ENCODE measurements at places on chromosomes 12 and 14. TPM values are rescaled to one million over a fixed set of nuclear protein-coding genes. Genes with fewer than 3 reads are reported as not detected.

GRCh38 chr12:32583534-32583933 is 95.6 kb upstream of the DNM1L start:
- DNase-seq, result peak; percentile 78

DNA sequence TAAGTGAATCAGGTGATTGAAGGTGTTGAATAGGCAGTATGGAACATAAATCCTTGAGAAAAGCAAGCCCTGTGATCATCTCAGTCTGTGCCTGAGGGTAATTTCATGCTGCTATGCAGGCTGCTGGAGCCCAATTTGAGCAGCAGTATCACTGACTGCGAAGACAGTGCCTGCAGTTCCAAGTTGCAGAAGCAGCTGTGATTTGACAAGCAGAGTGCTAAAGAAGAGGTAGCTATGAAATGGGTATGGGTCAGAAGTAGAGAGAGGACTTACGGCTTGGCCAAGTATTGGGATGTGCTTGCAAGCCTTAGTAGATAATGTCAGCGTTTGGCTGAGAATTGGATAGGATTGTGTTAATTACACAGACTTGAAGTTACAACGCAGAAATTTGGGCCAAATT is 22.5 kb downstream of the PIK3C2G start:
- DNase-seq, result no peak

Gene DBX2
- total RNA-seq, result not detected

- no peak for DNase-seq
Measured at GRCh38 chr14:93464271-93464670, 33.5 kb downstream of the UNC79 start.

- peak; percentile 34 for DNase-seq
Measured at GRCh38 chr14:53472306-53472705, 319.2 kb upstream of the DDHD1 start.

Gene TXNRD1
- 582 TPM for total RNA-seq

GRCh38 chr14:60188115-60188514 is 22.9 kb upstream of the DHRS7 start:
- no peak for DNase-seq

- DNase-seq, result no peak
Measured at GRCh38 chr12:92140896-92141536, 4.6 kb downstream of the BTG1 start.

Gene COPZ1
- 262 TPM for total RNA-seq

DNA sequence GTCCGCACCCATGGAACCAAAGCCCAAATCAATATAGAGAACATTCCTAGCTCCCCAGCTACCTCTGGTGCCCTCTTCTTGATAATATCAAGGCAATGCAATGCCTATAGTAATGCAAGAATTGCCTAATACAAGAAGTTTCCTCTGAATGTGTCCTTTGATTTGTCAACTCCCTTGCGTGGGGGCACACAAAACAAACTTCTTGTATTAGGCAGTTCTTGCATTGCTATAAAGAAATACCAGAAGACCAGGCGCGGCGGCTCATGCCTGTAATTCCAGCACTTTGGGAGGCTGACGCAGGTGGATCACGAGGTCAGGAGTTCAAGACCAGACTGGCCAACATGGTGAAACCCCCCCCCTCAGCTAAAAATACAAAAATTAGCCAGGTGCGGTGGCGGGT is 10.4 kb upstream of the ITPK1 start:
- DNase-seq, result no peak

Gene CD69
- total RNA-seq, result not detected

GRCh38 chr14:61178226-61179060 is 102.7 kb downstream of the TMEM30B start:
- peak; percentile 99 for DNase-seq

- DNase-seq, result no peak
Measured at GRCh38 chr14:74593241-74593953, 18.6 kb downstream of the LTBP2 start.

GRCh38 chr14:23047034-23047634 is 5.1 kb downstream of the PSMB11 start:
- DNase-seq, result no peak

- DNase-seq, result peak; percentile 93
Measured at GRCh38 chr12:29320295-29321085, 60.5 kb downstream of the ERGIC2 start.
